ENCODE measurements at places on chromosomes 12 and 14.
A peak's percentile ranks its signal among the peaks of the same experiment; 100 is the strongest.

DNA sequence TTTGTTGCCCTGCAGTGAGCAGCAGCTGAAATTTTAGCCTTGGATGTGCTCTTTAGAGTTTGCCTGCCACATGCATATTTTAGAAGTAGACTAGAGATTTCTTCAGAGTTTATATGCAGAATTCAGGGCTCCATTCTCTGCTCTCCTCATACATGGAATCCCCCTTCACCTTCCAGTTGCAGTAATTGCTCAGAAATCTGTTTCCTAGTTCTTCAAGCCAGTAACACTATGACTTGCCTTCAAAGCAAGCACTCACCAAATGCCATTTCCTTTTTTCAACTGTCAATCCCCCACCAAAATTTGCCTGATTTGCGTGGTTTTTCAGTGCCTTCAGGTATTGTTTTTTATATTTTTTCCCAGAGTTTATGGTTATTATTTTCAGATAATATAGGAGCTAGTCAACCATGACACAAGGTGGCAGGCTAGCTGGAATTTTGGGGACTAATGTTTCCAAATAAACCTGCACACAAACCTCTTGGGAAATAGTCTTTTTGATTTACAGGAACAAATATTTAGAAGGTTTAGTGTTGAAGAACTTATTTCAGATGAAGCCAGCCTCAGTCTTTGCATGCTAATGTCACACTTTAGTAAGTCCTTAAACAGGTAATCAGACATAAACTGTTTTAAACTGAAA is 79.2 kb downstream of the ASCL1 start:
- no peak for DNase-seq

DNA sequence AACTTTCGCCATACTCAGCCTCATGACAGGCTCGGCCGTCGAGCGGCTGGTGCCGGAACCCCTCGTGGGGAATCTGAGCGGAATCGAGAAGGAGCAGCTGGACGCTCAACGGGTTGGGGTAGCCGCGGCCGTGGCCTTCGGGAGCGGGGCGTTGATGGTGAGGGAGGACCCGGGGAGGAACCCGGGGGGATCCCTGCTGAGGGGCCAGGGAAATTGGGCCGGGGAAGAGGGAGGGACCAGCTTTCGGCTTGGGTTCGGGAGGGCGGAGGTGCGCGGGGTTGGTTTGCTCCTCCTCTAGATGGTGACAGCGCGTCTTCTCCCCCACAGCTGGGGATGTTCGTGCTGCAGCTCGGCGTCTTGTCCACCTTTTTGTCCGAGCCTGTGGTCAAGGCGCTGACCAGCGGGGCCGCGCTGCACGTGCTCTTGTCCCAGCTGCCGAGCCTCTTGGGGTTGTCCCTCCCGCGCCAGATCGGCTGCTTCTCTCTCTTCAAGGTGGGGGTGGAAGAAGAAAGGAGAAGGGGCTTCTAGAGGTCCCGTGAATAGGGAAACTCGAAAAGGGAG is 9.8 kb downstream of the ARHGEF25 start:
- DNase-seq, result no peak

GRCh38 chr14:83461521-83461920 is 1927.9 kb upstream of the SEL1L start:
- no peak for DNase-seq

- no peak for DNase-seq
These were observed 257.7 kb downstream of the ADGRD1 start for GRCh38 chr12:131211340-131211938.

GRCh38 chr14:28375295-28375694 is 391.3 kb upstream of the FOXG1 start:
- no peak for DNase-seq

GRCh38 chr14:90986510-90986909 is 73.9 kb downstream of the RPS6KA5 start:
- DNase-seq, result no peak

GRCh38 chr12:6294156-6295093 is 16.1 kb upstream of the PLEKHG6 start:
- no peak for DNase-seq

- no peak for DNase-seq
These were observed 71.5 kb upstream of the ZFP36L1 start for GRCh38 chr14:68864361-68864750.

GRCh38 chr12:130970165-130970907 is 16.6 kb downstream of the ADGRD1 start:
- peak; percentile 37 for DNase-seq

GRCh38 chr14:93825235-93825553 is 36.9 kb upstream of the PRIMA1 start:
- DNase-seq, result no peak

- no peak for DNase-seq
These were observed 10.1 kb downstream of the HNRNPC start for GRCh38 chr14:21258889-21259787.

Measured in germinal center (tissue), 1 donor.